ENCODE measurements at places on chromosomes 2 and 18. TPM values are rescaled to one million over a fixed set of nuclear protein-coding genes. Genes with fewer than 3 reads are reported as not detected.

DUSP19 gene
- total RNA-seq = 5.0 TPM

ANKRD30B gene
- total RNA-seq = not detected

GRCh38 chr2:54581326-54582039 is 125.4 kb downstream of the SPTBN1 start:
- no peaks in the 10 kb centered on the region for H3K36me3 ChIP-seq
- no peak overlapping the region for H3K27ac ChIP-seq
- no peak overlapping the region for H3K4me3 ChIP-seq
- H3K4me1 ChIP-seq = peaks cover 45% of the 10 kb centered on the region
- no peaks in the 10 kb centered on the region for H3K27me3 ChIP-seq

PTGR3 gene
- 25.7 TPM for total RNA-seq

DNA sequence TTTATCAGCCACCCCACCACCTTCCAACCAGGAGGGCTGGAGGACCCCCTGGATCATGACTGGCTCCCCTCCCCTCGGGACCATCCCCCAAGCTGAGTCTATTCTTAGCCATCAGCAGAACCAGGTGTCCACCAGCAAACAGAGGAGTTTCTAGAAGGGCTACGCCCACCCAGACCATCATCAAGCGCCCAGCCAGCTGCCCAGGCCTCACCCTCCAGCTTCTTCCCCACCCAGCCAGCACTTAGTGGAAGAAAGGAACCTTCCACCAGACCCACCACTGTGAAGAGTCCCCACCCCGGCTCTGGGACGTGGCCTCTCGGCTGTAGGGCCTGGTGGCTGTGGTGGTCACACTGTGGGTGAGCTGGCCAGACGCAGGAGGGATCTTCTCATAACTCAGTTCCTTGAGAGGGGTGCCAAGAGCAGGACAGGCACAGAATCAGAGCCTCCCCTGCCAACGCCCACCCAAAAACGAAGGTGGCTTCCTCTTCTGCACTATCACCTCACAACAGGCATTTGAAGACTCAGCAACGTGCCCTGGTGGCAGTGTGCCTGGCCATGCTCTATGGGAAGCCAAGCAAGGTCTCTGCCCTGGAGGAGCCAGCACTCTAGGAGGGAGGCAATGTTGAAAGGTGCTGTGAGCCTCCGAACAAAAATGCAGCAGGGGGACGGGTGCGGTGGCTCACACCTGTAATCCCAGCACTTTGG is 19.0 kb downstream of the BIN1 start:
- no peak for DNase-seq
- H3K36me3 ChIP-seq = no peaks in the 10 kb centered on the region
- peaks cover 30% of the 10 kb centered on the region for H3K4me1 ChIP-seq
- H3K27me3 ChIP-seq = no peaks in the 10 kb centered on the region
- H3K27ac ChIP-seq = peak overlapping the region; percentile 52
